ENCODE measurements at places on chromosomes 4 and X. TPM values are rescaled to one million over a fixed set of nuclear protein-coding genes. Genes with fewer than 3 reads are reported as not detected.

DNA sequence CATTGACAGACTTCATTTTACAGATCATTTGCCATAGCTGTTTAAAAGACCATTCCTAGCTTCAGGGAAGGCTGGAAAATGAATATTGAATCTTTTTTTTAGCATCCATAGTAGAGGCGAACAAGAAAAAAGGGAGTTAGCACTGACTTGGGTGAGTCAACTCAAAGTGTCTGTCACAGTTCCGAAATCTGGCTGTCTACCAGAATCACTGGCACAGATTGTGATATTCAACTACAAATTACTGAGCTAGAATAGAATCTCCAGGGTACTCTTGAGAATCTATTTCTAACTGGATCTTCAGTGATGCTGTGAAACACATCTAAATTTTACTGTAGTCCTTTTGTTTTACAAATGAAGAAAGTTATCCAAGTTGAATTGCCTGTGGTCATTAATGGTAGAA, 31.5 kb downstream of the SEC24B start:
- DNase-seq = peak; percentile 9

GRCh38 chr4:53779025-53779424, 187.7 kb upstream of the LNX1 start:
- DNase-seq = no peak

DNA sequence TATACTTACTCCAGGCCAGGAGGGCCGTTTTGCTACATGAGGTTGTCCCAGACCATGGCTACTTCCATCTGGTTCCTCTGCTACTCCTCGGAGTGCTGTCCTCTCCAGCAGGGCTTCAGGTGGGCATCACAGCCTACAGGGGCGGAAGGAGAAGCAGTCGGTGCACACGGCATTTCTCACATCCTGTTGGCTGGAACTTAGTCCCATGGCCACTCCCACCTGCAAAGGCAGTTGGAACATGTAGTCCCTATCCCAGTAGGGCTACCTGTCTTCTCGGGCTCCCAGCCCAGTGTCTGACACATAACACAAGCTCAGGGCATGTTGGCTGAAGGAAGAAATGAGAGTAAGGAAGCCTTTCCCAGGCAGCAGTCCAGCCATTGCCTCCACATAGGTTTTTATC, 7.7 kb upstream of the STK32B start:
- no peak for DNase-seq

DNA sequence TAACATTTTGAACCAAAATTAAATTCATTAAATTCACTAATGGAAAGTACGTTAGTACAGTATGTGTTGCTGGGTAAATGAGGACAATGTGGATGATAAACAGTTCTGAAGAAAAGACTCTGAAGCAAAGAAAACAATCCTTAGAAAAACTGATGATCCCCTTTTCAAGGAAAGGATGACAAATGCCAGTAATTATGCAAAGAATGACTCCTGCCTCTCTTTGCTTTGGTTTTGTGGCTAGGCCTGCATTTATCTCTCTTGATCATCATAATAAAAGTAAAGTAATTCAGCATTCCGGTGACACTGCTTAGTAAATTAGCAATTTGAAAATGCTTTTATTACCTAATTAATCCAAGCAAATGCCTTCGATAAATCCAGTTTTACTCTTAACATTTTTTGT, 652.2 kb upstream of the DIPK2B start:
- DNase-seq = peak; percentile 83

DNA sequence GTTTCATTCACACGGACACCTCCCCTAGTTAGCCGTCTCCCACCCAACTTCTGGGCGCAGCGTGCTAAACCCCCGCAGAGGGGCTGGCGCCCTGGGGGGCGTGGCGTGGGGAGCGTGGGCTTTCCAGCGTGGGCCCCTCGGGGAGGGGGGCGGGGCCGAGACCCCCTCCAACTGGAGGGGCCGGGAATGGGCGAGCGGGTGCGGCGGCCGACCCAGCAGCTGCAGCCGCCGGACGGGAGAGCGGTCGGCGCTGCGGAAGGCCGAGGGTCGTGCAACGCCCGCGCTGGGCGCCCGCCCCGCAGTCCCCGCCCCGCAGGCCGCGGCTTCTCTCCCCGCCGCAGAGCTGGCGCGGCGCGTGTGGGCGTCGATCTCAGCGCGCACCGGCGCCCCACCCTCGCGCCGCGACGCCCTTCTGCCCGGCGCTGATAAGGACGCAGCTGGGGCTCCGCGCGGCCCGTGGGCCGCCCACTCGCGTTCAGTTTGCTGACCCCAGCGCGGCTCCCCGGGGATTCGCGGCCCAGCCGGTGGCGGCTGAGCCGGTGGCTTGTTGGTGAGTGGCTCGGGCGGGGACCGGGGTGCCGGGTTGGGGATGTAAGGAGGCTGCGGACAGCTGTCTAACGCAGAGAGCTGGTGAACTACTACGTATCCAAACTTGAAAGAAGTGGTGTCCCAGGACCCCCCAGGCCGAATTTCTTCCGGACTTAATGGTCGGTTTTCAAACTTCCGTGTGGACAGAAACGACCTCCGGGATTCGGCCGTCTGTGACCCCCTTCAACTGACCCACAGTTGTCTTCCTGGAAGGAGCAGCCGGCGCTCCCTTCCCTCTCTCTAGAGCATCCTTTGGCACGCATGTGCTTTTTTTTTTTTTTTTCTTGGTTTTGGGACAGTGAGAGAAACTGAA, 1.5 kb downstream of the FHDC1 start:
- DNase-seq = peak; percentile 35

DNA sequence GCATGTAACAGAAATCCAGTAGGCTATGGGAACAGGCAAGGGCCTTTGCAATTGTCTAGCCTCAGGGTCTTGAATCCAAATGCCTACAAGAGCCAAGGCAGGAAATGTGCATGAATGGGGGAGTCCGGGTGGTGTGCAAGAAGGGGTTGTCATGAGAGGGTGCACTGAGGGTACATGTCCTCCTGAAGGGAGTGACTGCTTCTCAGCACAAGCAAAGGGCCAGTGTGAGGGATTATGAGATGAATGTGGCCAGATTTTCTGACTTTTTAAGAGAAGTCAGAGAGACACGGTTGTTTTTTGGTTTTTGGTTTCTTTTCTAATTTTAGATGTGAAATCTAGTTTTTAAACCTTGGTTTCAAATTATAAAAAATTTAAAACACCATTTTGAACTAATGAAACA, 76.5 kb upstream of the LSM6 start:
- no peak for DNase-seq

DNA sequence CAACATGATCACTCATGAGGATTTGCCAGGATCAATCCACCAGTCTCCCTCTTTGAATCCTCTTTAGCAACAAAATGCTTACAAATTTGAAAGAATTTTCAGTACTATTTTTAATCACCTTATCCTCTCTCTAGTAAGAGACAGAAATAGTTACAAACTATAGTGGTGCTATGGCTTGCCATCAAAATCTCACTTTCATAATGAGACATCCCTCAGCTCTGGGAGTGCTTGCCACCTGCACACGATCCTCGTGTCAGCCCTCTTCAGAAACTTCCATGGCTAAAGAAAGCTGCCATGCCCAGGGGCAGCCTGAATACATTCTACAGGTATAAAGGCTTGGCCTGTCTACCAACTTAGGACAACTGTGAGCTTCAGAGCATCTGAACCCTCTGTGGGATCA, 5.1 kb upstream of the DHX15 start:
- no peak for DNase-seq

DNA sequence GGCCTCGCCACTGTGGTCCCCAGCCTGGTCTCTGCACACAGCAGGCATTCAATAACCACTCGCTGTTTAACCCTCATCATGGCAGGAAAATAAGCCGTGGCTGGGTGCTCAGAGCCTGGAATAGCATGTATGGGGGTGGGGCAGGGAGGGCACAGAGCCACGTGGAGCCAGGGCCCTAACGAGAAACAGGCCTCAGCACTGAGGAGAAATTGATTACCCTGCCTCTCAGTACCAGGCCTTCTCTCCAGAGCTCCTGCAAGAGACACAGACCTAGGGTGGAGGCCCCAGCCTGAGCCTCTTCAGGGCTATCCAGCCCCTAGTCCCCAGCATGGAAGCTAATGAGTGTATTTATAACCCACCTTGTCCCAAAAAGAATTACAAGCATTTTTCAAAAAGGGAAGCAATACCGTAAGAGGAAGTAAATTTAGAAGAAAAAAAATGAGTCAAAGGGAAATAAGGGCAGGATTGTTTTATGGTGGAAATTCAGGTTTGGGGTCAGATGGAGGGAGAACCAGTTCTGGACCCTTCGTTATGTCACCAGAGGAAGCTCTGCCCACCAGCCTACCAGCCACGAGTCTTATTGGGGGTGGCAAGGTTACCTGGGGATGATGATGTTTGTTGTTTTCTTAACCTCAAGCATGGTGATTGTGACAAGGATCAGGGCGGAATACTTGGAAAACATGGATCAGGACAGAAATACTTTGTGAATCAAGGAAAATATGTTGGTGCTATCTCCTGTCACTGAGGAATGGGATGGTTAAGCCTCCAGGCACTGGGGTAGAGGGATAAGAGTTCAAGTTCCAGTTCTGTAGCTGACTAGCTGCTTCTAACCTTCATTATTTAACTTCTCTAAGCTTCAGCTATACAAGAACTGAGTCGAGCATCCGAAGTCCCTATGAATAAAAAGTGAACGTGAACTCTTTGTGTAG, 101.9 kb upstream of the RBPJ start:
- no peak for DNase-seq

DNA sequence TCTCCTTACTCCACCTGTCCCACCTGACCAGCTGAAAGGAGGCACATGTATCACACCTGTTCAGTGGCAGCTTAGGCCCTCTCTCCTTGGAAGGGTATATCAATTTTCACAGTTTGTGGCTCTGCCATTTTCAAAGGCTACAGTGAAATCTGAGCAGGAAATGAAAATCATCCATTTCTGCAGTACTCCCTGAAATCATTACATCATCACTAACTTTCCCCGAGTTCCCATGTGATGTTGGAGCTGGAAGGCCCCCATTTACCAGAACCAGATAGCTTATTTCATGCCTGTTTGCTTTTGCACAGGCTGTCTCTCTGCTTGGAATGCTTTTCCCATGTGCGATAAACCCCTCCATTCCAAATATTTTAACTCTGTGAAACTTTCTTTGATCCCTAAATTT, 31.0 kb upstream of the STX18 start:
- DNase-seq = no peak

- no peak for DNase-seq
Measured at GRCh38 chrX:142214081-142214480, 9.0 kb upstream of the MAGEC2 start.

Gene HAND2
- not detected for total RNA-seq

Gene CLNK
- total RNA-seq = not detected

Gene GRIA3
- 4.7 TPM for total RNA-seq

Gene STARD8
- total RNA-seq = 9.5 TPM

Gene DOCK11
- total RNA-seq = 2.3 TPM

Gene TREX2
- total RNA-seq = 1.6 TPM

Gene DUSP9
- 0.27 TPM for total RNA-seq
